ENCODE measurements at places on chromosomes 2 and 18.
A peak's percentile ranks its signal among the peaks of the same experiment; 100 is the strongest.

- DNase-seq, result no peak
These were observed 5.9 kb upstream of the POMC start for GRCh38 chr2:25174192-25174861.

- DNase-seq, result no peak
These were observed 209.2 kb downstream of the MYT1L start for GRCh38 chr2:2121887-2122286.

DNA sequence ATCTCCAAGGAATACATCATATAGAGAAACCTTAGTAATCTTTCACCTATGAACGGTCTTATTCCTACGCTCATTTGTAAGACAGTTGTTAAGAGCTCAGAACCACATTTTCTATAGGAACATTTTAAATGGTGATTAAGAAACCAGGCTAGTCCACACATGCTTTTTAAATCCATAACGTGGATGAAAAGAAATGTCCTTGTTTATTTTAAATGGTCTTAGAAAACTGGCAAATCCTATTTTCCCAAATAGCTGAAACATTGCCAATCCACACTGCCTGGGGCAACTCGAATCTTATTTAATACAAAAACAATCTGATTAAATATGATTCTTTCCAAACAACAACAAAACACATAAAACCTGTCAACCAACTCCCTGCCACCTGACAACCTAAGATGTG is 23.7 kb downstream of the METTL8 start:
- no peak for DNase-seq

DNA sequence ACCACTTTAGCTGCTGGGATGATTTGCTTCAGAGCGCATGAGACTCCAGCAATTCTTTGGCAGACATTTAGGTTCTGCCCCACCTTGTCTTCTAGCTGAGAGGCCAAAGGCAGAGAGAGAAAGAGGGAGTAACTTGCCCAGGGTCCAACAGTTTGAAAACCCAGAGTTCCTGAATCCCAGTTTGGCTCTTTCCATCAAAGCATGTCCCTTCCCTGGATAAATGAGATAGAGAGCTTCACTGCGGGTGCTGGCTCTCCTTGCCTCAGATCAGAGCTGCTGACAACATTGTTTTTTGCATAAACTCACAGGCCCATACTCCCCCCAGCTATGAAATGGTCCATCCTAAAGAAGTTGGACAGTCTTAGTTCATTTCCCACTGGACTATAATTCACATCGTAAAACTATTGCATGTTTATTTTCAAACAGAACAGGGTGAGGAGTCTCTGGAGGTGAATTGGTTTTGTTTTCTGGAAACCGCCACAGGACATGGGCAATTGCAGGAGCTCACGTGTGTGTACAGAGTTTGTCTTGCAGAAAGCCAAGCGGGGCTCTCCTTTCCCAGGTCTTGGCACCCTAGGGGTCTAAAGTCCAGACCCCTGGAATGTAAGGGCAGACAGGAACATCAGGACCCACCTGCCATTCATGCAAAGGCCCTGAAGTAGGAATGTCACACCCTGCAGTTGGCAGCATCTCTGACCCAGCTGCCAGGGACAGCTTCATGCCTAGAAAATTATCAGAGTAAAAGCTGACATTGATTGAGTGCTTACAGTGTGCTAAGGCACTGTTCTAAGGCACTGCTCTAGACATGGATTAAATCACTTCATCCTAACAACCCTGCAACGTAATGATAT is 25.0 kb upstream of the SLC14A2 start:
- no peak for DNase-seq

GRCh38 chr2:105640246-105640645 is 104.5 kb upstream of the NCK2 start:
- no peak for DNase-seq

DNA sequence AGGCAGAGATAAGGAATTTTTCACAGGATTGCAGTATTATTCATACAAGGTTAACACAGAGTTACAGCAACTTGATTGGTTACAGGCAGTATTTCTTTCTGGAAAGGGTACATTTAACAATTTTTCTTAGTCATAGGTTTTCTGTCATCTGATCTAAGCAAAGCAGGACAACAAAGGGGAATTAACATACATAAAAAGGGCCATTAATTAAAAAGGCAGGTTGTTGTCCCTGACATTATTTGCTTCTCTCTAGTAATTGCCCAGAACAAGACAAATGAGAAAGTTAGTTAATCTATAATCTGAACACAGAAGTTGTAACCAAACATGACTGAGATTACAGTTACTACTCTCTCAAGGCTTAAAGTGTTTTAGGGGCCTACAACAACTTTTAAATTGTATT is 291.4 kb upstream of the LRRTM4 start:
- no peak for DNase-seq

GRCh38 chr18:40006634-40007033 is 1948.4 kb upstream of the PIK3C3 start:
- DNase-seq, result no peak

GRCh38 chr2:237731663-237732062 is 66.9 kb upstream of the RBM44 start:
- DNase-seq, result peak; percentile 30

- DNase-seq, result no peak
These were observed 160.8 kb downstream of the AGPS start for GRCh38 chr2:177553176-177553884.

- no peak for DNase-seq
These were observed 80.9 kb downstream of the NCOA1 start for GRCh38 chr2:24571828-24572442.

Data from CD4-positive, alpha-beta T cell treated with Interleukin-12 subunit alpha and Interleukin-12 subunit beta, for 1 hour (primary cell).